Frontal cortex (tissue), 4 donors: ENCODE measurements at places on chromosomes 5 and 9. TPM values are rescaled to one million over a fixed set of nuclear protein-coding genes. Genes with fewer than 3 reads are reported as not detected.

LHX6 gene
- total RNA-seq = 11.8 TPM

ARL14EPL gene
- not detected for total RNA-seq

CKMT2 gene
- total RNA-seq = 0.82 TPM

SH3TC2 gene
- total RNA-seq = 0.41 TPM

SPAAR gene
- 0.41 TPM for total RNA-seq

TGFBR1 gene
- 75.8 TPM for total RNA-seq

MSX2 gene
- 0.41 TPM for total RNA-seq

SEMA6A gene
- total RNA-seq = 15.5 TPM

GMCL2 gene
- not detected for total RNA-seq

HSPA4 gene
- 140 TPM for total RNA-seq

TLX3 gene
- not detected for total RNA-seq

ADAMTSL1 gene
- total RNA-seq = 11.4 TPM

PPP2R2B gene
- total RNA-seq = 136 TPM

GFI1B gene
- 0.41 TPM for total RNA-seq

HMGCS1 gene
- total RNA-seq = 620 TPM

SPATA31A3 gene
- total RNA-seq = not detected

GLDC gene
- 13.5 TPM for total RNA-seq

SLC6A3 gene
- not detected for total RNA-seq

SLC36A2 gene
- total RNA-seq = not detected

INSL4 gene
- total RNA-seq = not detected

FRRS1L gene
- total RNA-seq = 66.9 TPM

SLC36A3 gene
- total RNA-seq = not detected

ABLIM3 gene
- total RNA-seq = 10.6 TPM

LCN1 gene
- not detected for total RNA-seq

MEIKIN gene
- total RNA-seq = not detected

CACNA1B gene
- total RNA-seq = 31.4 TPM

FOXD1 gene
- 0.82 TPM for total RNA-seq

TMEM215 gene
- 0.82 TPM for total RNA-seq

TLN1 gene
- total RNA-seq = 16.3 TPM

BARHL1 gene
- total RNA-seq = not detected
